ENCODE measurements at places on chromosomes 12 and 14. TPM values are rescaled to one million over a fixed set of nuclear protein-coding genes. Genes with fewer than 3 reads are reported as not detected.
A peak's percentile ranks its signal among the peaks of the same experiment; 100 is the strongest.

Gene CCDC38
- total RNA-seq: not detected

Gene ZNF891
- 0.22 TPM for total RNA-seq

Gene CLBA1
- 3.2 TPM for total RNA-seq

Gene KRT77
- total RNA-seq: not detected

Gene PPM1H
- total RNA-seq: 0.40 TPM

Gene ASCL1
- total RNA-seq: not detected

Gene TULP3
- 15.9 TPM for total RNA-seq

Gene CLEC2B
- total RNA-seq: 26.4 TPM

Gene DIABLO
- total RNA-seq: 53.6 TPM

Gene SLC24A4
- total RNA-seq: under 0.01 TPM

Gene CLEC1B
- not detected for total RNA-seq

Gene CLEC4C
- total RNA-seq: not detected

DNA sequence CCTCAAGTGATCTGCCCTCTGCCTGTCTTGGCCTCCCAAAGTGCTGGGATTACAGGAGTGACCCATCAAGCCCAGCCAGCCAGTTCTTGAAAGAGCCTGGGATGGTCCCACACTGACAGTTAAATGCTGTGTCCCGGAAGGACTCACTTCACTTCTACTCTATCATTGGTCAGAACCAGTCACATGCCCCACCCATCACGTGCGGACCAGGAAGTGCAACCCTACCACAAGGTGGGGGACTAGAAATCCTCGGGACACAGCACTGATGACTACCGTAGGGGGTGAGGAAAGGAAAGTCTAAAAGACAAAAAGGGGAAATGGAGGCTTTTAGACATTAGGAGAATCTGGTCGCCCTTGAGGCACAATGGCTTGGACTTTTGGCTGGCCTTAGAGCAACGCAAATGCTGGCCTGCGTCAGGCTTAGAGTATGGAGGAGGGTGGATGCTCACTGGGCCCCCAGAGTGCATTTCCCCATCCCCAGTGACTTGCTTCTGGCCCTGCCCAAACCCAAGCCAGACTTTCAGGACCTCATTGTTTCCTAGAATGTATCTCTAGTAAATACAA, 207.7 kb downstream of the TTC8 start:
- DNase-seq: no peak

DNA sequence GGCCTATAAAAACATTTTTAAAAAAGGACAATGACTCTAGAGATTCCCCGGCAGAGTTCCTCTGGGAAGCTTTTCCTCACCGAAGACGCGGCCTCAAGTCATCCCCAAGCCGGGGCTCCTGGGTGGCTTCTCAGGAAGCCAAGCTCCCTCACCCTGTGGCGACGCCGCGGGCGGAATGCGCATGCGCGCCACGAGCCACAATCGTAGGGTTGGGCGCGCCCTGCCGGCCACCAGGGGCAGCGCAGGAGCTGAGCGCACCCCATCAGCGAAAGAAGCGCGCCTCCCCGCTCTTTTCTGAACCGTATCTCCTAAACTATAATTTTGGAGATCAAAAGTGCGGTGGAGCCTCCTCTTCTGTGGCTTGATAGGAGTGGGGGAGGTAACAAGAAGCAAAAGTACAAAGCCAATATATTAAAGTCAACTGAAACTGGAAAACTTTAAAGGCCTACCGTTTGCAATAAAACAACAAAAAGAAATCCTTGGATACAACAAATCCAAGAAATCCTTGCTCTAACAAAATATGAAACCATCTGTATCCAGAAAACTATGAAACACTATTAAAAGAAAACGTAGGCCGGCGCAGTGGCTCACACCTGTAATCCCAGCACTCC, 17.4 kb upstream of the CHFR start:
- peak; percentile 69 for DNase-seq

DNA sequence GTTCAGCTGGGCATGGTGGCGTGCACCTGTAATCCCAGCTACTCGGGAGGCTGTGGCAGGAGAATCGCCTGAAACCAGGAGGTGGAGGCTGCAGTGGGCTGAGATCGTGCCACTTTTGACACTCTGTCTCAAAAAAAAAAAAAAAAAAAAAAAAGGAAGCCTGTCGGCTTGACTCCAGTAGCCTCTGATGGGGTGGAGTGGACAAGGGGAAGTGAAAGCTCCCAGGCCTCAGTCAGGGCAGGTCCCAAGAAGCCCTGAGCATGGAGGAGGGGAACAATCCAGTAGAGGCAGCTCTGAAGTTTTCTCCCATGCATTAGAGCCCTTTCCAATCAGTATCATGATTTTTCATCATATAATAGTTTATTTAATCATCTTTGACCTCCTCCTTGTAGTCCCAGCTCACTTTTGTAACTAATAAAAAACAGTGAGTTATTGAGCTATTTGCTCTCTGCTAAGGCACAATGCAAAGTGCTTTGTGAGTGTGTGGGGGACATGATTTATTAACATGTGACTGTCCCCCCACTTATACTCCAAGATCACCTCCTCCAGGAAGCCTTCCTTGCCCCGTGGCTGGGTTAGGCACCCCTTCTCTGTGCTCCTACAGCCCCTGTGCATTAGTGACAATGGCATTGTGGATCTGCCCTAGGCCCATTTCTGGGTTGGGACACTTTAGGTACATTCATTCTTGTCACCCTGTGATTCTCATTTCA, 4.7 kb upstream of the SSH1 start:
- peak; percentile 25 for DNase-seq

GRCh38 chr12:109934026-109934425, 34.0 kb downstream of the TCHP start:
- peak; percentile 33 for DNase-seq

DNA sequence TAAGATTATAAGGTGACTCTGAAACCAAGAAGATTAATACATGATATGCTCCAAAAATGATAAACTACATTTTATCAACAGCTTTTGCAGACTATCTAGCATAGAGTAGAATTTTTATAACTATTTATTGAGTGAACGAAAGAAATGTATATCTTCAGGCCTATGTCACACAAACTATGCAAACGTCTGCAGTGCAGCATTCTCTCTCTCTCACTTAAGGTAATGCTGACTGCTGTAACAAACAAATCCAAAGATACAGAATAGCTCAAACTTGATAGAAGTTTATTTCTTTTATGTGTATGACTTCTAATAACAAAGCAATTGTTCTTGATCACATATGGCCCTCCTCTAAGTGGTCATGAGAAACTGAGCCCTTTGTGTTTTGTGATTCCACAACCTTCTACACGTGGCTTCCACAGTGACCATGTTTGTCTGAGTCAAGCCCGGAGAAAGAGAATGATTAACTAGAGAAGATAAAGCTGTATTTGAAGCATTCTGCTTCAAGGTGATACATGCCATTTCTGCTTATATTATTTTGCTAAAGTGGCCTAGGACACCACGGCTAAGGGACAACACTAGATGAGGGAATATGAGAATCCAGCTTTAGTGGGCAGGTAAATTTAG, 1352.7 kb upstream of the TMEM132C start:
- DNase-seq: no peak

DNA sequence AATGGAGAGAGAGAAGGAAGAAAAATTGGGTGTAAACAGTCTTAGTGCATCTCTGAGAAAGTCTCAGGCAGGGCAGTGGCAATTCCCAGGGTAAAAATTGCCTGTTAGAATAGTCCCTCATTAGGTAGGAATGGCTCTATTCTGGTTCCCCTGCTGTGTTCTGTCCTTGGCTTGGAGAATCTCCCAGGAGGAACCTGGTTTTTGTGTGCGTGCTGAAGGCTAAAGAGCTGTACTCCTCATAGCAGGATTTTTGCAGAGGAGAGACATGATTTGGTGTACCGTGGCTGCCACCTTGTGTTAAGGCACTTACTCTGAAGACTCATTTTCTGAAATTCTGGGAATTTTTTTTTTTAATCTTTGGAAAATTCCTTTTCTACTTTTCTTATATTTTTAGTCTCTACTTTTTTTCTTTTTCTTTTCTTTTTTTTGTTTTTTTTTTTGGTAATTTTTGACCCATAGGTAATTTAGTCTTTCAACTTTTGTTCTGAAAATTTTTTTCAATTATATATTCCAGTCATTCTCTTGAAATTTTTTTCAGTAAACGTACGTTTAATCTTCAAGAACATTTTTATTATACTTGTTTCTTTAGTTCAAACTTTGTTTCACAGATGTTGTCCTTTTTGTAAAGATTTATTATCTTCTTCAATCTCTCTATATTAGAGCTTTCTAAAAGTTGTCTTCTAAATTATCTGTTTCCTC, 63.8 kb downstream of the FBXO33 start:
- peak; percentile 76 for DNase-seq

- peak; percentile 92 for DNase-seq
Observed at GRCh38 chr12:6423267-6424007, 21.3 kb upstream of the CD27 start.

DNA sequence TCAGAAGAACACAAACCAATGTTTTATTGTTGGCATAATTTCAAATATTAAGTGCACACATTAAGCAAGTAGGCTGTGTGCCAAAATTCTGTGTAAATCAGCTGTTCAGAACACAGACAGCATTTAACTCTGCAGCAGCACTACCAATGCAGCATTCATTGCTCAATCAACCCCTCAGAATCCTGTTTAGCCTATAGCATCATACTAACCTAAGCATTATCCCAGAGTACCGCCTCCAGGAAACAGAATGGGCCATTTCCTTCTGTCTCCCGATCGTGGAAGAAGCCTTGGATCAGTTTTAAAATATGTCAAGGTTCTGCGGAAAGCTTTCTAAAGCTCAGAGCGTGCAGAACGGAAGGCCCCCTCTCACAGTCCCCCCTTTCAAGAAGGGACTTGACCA, 3.3 kb downstream of the IL26 start:
- DNase-seq: no peak

GRCh38 chr14:59017285-59017965, 171.0 kb upstream of the DAAM1 start:
- DNase-seq: no peak

DNA sequence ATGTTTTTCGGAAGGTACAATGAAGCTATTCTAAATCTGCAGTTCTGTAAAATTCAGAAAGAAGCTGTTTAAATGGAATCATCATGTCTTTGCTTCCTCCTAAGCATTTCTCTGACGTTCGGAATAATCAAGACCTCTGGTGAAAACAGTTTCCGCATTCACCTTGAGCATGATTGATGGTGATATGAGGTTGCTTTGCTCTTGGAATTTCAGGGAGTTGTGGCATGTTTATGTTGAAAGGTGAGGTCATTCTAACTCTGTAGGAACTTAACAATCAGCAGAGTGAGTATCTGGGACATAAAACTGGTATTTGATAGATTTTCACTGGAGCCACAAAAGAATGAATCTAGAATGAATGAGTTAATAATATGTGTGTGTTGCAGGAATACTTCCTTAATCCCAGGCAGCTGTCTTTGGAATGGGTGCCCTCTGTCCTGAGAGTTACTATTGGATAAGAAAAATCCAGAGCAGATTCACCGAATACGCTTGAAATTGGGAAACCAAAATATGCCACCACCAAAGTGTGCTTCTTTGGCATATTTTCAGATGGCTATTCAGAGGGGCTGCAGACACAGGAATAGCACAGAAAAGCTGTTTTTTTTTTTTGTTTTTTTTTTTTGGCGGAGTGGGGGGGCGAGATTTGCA, 599.1 kb downstream of the CCER1 start:
- no peak for DNase-seq

DNA sequence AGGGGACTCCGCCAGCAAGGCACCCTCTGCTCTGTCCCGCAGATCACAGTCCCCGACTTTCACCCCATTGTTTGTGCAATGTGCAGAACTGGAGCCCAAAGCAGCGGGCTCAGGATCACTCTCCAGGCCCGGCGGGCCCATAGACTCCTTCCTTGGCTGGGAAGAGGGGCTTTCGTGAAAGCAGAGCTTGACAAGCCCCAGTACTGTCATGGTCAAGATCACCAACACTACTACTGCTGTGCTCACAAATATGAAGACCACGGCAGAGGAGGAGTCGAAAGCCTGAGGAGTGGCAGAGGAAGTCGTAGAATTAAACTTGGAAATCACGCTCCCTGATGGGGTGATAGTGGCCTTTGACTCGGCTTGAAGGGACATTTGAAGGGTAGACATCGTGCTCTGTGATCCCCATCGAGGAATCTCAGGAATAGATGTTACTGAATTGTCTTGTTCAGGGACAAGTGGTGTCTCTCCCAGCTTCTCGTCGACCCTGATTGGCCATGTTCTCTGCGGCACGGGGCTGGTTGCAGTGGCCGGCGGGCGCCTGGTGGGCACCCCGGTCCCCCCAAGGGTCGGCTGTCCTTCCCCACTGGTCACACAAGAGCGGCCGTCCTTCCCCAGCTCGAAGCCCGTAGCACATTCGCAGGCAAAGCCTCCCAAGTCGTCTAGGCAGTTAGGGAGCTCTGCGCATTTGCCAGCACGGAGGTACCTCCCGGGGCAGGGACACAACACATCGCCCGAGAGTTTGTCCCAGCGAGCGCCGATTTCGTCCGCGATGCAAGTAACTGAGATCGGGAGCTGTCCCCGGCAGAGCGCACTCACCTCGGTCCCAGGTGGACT, 1.1 kb downstream of the CLEC14A start:
- peak; percentile 54 for DNase-seq

DNA sequence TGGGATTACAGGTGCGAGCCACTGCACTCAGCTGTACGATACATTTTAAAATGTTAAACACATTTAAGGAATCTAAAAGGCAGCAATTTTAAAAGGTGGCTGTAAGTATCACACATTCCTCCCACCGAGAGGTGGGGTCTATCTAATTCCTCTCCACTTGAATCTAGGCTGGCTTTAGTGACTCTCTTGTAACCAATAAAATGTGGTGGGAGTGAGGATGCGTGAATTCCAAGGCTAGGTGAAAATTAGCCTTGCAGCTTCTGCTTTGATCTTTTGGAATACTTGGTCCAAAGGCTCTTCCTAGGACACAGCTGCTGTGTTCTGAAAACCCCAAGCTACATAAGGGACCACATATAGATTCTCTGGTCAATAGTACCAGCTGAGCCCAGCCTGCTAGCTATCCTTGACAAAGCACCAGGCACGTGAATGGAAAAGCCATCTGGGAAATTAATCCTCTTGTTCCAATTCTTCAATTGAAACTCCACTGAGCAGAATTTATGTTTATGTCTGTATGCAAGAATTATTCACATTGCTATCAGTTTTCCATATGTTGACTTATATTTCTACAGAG, 8.8 kb upstream of the GPRC5D start:
- DNase-seq: no peak
